ENCODE measurements at places on chromosomes 1 and 21.
A peak's percentile ranks its signal among the peaks of the same experiment; 100 is the strongest.

GRCh38 chr1:235015291-235015985 is 113.2 kb downstream of the TOMM20 start:
- no peak for DNase-seq

GRCh38 chr1:20184997-20185833 is 681 bp upstream of the UBXN10 start:
- DNase-seq = no peak

GRCh38 chr1:107009281-107009680 is 47.2 kb upstream of the PRMT6 start:
- no peak for DNase-seq

- no peak for DNase-seq
Measured at GRCh38 chr1:201288007-201288406, 4.7 kb downstream of the PKP1 start.

DNA sequence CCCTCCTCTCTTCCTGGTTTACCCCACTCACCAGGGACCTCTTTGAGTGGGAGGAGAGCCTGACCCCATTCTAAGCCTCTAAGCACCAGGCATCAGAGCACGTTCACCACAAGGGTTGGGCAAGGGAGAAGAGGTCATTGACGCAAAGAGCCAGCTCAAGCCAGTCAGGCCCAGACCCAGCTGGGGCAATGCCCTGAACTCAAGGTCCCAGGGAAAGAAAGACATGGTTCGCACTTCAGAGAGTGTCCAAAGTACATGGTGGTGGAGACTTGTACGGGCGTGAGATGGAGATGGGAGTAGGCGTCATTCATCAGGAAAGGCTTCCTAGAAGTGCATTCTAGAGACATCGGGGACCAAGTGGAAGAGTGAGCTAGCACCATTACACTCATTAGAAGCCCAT is 7.2 kb downstream of the PKP1 start:
- DNase-seq = no peak

DNA sequence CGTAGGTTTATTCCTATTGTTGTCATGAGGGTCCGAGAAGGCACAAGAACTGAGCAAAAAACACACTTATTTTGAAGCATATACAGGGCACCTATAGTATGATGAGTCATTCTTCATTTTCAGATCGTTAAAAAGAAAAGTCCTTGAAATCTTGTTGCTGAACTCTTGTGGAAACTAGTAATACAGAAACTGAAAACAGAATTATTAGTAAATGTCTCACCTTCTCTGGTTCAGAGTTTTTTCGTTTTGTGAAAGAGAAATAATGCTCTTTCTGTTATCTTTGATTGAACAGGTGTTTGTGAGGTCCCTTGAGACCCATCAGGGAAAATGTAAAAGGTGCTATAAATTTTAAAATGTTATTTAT is 102.0 kb upstream of the COA6 start:
- DNase-seq = no peak

DNA sequence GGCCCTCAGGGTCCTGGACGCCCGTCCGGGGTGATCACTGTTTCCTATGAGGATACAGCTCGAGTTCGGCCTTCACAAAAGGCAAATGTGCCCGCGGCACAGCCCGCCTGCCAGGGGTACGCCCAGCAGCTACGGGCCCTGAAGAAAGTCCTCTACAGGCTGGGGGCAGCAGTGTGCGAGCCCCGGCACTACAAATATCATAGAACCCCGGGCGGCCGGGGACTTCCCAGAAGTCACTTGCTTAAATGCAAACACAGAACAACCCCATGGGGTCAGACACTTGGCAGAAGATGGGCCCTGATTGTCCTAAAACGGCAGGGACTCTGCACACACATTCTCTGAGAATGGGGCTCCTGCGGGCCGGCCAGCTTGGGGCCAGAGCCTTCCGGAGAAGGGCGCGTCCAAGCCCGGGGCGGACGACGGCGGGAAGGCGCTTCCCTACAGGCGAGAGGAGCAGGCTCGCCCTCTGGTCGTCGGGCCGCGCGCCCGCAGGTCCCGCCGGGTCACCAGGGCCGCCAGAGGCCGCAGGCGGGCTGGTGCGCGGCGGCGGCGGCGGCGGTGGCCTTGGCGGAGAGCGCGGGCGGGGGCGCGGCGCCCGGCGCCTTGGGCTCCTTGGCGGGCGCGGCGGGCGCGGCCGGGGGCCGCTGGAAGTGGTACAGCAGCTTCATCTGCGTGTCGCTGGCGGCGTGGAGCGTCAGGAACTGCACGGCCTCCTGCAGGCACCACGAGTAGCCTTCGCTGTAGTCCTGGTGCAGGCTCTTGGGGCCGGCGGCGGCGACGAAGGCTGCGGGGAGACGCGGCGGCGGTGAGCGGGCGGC is 888 bp downstream of the HES5 start:
- no peak for DNase-seq

GRCh38 chr1:60965280-60965854 is 117.0 kb upstream of the NFIA start:
- DNase-seq = no peak

DNA sequence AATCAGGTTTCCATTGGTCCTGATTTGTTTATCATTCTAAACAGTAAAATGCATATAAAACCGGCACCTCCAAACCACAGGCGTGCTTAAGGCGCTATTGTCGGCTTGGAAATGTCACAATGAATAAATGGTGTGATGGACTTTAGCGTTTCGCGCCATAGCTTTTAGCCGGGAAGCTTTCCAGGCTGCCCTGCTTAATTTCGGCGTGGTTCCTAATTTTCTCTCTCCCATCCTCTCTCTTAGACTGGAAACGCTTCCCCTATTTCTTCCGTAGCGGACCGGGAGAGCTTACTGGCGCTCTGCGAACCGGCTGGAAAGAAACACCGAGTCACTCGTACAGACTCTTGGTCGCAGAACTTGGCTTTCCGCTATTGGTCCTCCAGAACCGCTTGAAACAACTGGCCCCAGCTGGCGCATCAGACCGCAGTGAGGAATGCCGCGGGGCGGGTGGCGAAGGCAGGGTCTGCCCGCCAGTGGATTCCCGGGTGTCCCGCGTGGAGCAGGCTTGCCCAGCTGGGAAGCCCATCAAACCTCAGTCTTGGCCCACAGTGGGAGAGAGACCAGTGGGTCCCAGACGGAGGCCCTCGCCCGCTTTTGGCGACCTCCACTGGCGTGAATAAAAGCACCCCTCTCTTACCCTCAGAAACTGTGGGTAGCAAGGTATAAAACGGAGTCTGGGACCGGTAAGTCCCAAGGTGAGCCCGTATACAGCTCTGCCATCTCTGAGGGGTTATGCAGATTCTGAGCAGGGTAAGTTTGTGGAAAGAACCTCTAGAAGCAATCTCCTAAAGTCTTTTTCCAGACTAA is 4.0 kb upstream of the LHX8 start:
- no peak for DNase-seq

DNA sequence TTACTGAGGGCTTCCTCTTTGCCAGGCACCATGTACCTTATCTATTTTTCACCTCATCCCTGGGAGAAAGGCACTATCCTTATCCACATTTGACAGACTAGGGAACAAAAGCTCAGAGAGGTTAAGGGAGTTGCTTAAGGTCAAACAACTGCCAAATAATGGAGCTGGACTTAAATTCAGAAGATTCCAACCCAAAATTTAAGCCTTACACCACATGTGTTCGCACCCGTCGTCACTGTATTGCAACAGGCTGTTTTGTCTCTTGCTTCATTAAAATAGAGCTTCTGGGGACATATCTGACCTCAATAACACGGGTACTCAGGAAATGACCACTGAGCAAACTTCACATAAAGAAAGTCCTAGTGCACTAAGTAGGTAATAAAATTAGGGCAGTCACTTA is 62.0 kb downstream of the TRABD2B start:
- no peak for DNase-seq

DNA sequence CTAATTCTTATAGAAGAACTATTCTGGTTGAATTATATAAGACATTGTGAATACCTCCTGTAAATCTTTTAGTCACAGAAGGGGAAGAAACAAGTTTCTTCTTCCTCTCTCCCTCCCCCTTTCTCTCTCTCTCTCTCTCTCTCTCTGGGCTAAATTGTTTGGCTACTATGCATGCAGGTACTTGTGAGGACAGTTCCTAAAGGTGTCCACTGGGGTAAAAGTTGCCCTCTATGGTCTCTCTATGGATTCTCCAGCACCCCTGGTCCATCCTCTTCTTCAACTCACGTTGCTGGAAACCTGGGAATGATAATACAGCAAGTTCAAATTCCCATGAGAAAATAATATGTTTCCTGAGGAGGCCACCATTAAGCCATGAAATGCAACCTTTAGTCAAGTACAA is 5.8 kb downstream of the OR6K3 start:
- DNase-seq = no peak

GRCh38 chr1:180909462-180909976 is 3.2 kb upstream of the KIAA1614 start:
- DNase-seq = no peak

DNA sequence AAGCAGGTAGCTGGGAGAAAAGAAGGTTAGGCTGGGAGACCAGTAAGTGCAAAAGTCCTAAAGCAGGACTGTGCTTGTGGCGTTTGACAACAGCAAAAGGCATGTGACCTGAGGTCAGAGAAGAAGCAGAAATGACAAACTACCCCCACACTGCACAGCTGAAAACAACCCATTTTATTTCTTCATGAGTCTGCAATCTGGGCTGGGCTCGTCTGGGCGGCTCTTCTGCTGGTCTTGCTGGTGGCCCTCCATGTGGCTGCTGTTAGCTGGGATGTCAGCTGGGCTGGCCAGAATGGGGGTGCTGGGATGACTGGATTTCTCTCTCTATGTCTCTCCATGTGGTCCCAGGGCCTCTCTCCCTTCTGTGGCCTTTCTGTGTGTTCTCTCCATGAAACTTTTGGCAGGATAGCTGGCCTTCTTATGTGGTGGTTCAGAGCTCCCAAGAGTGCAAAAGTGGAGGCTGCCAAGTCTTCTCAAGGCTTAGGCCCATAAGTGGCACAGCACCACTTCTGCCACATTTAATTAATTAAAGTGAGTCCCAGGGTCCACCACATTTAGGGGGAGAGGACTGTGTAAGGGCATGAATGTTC is 128.6 kb downstream of the RIPK4 start:
- DNase-seq = no peak

- DNase-seq = no peak
Measured at GRCh38 chr1:211192227-211192626, 58.3 kb upstream of the KCNH1 start.

- peak; percentile 3 for DNase-seq
Measured at GRCh38 chr1:230589951-230590350, 52.3 kb upstream of the COG2 start.

- no peak for DNase-seq
Measured at GRCh38 chr1:223143537-223144248, 645 bp upstream of the TLR5 start.

DNA sequence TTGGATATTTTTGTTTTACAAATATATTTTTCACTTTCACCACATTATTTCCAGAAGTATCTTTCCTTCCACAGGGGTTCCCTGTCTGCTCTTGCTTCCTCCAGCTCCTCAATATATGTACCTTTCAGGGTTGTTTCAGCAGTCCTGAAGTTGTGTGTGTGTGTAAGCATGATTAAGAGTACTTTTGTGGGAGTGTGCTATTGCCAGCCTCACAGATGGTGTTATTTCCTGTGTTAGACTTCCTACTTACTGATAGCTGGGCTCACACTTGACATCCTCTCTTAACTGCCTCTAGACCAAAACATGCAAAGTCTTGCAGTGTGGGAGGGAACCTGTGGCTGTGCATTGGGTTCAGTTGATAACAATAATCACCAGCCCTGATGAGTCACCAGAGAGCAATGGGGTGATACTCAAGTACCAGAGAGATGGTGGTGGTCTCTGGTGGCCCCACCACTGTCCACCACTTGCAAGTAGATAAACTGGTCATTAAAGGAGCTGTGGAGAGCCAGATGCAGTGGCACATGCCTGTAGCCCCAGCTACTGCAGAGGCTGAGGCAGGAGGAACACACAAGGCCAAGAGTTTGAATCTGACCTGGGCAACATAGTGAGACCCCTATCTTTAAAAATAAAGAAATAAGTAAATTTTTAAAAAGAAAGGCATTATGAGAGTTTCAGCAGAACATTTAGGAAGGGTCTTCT is 126.7 kb downstream of the NR5A2 start:
- peak; percentile 62 for DNase-seq

GRCh38 chr21:45514311-45515021 is 27.8 kb downstream of the SLC19A1 start:
- no peak for DNase-seq

- DNase-seq = no peak
Measured at GRCh38 chr1:59631561-59632255, 183.0 kb upstream of the HOOK1 start.

DNA sequence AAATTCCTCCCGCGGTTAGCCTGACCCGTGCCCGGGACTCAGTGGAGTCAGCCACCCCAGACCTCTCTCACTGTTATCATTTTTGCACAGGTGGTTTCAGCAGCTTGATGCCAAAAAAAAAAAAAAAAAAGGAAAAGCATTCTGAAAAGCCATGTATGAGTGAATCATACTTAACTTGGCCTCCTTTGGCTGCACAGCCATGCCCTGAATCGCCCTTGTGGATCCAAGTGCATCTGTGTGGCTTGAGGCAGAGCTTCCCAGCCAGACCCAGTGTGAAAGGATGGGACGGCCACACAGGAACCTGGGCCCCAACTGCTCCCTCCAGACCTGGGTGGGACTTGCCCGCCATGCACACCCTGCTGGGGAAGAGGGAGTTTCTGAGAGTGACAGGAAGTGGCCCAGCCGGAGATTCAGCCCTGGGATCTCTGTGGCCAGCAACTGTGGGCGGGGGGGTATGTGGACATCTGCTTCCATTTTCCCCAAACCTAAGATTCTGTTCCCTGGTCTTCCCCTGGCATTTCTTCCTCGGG is 8.6 kb downstream of the YBEY start:
- peak; percentile 84 for DNase-seq

- DNase-seq = no peak
Measured at GRCh38 chr1:6587261-6588005, 7.6 kb downstream of the ZBTB48 start.

DNA sequence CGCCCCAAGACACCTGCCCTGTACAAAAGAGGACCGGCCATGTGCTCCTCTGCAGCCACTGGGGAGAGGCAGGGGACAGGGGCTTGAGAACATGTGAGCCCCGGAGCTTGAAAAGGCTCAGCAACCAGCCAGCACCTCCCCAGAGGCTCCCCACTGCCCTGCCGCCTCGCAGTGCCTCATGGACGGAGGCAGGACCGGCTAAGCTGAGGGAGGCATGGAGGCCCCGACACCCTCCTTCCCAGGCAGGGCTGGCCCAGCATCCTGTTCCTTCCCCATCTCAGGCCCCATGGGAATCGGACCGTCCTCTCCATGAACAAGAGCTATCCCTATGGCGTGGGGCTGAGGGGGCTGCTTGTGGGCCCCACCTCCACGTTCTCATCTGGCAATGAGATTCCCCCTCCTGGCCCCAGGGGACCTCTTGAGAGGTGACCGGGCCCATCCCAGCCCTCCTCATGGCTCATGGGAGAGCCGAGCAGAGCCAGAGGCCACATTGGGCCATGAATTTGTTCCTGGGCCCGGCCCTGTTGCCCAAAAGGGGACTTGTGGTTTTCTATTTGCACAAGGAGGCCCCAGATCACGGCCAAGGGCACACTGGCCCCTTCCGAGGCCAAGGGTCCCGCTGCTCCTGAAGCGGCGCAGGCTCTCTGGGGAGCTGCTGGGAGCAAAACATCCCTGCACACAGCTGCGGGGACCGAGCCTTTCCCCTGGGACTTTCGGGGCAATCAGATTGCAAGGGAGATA is 65.2 kb upstream of the ARHGEF16 start:
- no peak for DNase-seq

All from RCC 7860 (cell line).